ENCODE measurements at places on chromosomes 4 and X.

- no peak for DNase-seq
These were observed 110.6 kb upstream of the C1QTNF7 start for GRCh38 chr4:15317246-15317645.

- DNase-seq, result no peak
These were observed 204.6 kb downstream of the TENM3 start for GRCh38 chr4:182447767-182448280.

DNA sequence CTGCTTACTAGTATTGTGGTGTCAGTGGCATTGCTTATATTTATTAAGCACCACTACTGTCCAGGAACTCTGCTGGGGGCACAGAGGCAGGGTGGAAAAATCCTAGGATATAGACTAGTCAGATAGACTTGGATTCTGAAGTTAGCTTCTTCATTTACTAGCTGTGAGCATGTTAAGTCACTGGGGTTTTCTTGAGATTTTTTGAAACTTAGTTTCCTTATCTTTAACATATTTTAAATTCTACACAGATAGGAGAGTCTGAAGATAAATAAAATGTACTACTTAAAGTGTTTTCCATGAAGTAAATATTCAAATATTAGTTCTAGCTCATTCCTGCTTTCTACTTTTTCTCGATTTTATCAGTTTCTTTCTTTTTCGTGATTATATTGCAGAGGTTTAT lies 196.9 kb upstream of the GRID2 start:
- DNase-seq, result no peak

DNA sequence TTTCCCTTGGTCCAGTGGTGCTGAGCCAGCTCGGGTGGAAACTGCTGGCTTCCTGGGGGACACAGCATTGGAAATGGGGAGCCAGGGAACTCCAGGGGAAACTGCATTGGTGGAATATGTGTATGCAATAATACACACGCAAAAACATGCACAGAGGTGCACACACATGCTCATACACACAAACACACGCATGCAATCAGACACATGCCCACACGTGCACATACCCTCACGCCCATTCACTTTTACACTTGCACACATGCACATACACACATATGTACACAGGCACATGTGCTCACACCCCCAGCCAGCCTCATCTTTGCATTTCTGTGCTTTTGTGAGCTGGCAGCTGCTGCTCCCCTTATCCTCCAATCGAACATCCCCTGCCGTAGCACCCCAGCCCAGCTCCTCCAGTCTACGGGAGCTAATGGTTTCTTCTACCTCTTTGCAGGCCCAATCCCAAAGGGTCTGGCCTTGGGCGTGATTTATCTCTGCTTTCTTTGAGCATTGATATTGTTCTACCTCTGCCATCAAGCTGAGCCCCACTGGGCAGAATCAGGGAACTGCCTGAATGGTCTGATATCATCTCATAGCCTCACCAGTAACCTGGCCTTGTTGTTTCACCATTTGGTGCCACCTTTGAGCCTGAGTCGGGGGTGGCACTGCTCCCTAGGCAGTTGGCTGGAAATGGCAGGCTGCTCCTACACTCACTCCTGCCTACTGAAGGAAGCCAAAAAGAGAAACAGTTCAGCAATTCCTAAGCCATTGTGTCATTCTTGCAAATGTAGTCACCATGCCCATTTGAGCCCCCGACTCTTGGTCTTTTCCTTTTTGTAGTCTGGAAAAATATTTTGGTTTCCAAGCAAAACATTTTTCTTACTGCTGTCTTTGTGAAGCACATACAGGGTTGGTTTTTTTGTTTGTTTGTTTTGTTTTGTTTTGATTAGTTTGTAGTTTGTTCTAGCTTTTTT lies 104.4 kb upstream of the MAMLD1 start:
- no peak for DNase-seq

- no peak for DNase-seq
These were observed 1268.6 kb downstream of the FAM133A start for GRCh38 chrX:94942603-94943002.

DNA sequence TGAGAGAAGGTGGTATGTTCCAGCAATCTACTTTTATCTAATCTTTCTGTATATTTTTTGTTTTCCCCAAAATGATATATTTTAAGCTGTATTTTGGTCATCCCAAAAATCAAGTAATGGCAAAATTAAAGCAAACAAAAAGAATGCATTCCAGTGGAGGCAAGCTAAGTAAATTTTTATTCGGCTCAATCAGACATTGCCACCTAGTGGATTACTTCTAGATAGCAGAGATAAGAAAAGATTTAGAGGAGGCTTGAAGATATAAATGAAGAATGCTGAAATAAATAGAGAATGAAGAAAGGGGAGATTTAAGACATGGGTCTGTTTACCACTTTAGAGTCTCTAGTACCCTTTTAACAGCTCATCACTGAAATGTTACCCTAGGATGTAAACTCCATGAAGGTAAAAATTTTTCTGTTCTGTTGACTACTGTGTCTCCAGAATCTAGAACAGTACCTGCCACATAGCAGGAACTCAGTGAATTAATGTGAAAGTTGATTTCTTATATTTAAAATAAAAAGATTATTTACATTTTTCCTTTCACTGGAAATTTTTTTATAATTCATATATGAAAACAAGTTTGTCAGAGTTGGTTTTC lies 110.9 kb upstream of the ANK2 start:
- DNase-seq, result peak; percentile 10
